ENCODE measurements at places on chromosomes 16 and 17.

DNA sequence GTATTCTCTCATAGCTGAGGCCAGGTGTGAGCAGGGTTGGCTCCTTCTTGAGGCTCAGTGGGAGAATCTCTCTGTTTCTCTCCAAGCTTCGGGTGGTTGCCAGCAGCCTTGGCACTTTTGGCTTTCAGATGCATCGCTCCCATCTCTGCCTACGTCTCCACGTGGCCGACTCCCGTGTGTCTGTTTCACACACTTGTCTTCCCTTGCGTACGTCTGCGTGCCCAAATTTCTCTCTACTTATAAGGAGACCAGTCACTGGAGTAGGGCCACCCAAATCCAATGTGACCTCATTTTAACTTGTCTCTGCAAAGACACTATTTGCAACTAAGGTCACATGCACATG is 14.7 kb downstream of the OSBPL7 start:
- no peak for DNase-seq

GRCh38 chr17:42171831-42172230 is 9.1 kb downstream of the KCNH4 start:
- DNase-seq: no peak

DNA sequence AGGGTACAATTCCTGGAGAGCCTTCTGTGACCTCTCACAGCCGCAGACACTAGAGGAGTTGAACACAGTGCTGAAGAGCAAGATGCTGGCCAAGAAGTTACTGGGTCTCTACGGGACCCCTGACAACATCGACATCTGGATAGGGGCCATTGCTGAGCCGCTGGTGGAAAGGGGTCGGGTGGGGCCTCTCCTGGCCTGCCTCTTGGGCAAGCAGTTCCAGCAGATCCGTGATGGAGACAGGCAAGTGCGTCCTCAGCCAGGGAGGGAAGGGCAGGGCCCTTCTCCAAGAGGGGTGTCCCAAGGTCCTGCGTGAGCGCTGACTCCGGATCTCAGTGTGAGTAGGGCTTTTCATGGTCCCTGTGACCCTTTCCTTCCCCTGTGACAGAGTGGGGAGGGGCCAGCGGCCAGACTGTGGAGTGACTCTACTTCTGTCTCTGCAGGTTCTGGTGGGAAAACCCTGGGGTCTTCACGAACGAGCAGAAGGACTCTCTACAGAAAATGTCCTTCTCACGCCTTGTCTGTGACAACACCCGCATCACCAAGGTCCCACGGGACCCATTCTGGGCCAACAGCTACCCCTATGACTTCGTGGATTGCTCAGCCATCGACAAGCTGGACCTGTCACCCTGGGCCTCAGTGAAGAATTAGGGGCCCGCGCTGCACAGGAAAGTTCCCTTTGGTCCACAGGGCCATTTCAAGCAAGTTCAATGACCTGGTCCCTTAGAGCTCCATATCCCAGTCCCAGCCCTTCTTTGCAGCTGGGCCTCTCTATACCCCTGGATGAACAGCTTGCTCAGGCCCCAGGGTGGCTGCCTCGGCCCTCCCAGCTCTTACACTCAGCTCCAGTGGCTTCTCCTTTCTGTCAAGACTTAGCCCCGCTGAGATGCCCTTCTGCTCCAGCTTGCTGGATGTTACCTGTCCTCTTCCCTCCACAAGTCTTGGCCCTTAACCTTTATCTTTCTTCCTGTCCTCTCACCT is 13.1 kb downstream of the MPO start:
- no peak for DNase-seq

GRCh38 chr17:8163978-8164814 is 1.4 kb upstream of the VAMP2 start:
- no peak for DNase-seq

- DNase-seq: peak; percentile 69
Measured at GRCh38 chr17:29149431-29150064, 30.6 kb downstream of the MYO18A start.

All from NAMALWA (cell line).